ENCODE measurements at places on chromosomes 1 and 21.
A peak's percentile ranks its signal among the peaks of the same experiment; 100 is the strongest.

DNA sequence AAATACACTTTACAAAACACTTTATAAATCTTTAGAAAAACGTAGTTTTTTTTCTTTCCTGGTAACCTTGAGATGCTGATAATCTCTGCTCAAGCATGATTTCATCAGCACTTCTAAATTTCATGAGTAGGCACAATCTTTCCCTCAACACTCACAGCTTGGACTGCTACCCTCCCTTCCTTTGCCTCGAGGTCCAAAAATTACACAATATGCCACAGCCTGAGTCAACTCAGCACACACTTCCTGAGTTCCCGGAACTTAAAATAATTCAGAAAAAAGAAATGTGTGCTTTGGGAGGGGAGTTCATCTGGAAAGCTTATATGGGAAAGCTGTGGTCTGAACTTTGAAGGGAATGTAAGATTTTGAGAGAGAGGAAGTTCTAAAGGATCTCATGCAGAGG lies 5.9 kb downstream of the CLCA2 start:
- DNase-seq, result no peak

- DNase-seq, result peak; percentile 93
Measured at GRCh38 chr1:41618066-41618825, 133.8 kb upstream of the EDN2 start.

GRCh38 chr1:32893198-32894018 lies 7.1 kb downstream of the HPCA start:
- peak; percentile 72 for DNase-seq

DNA sequence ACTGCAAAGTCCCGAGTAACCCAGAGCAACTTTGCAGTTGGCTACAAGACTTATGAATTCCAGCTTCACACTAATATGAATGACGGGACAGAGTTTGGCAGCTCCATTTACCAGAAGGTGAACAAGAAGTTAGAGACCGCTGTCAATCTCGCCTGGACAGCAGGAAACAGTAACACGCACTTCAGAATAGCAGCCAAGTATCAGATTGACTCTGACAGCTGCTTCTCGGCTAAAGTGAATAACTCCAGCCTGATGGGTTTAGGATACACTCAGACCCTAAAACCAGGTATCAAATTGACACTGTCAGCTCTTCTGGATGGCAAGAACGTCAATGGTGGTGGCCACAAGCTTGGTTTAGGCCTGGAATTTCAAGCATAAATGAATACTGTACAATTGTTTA lies 66.8 kb downstream of the ACBD6 start:
- DNase-seq, result no peak

- DNase-seq, result no peak
Measured at GRCh38 chr1:4973341-4973740, 318.9 kb downstream of the AJAP1 start.

- no peak for DNase-seq
Measured at GRCh38 chr1:151967091-151967490, 26.6 kb downstream of the S100A10 start.

- DNase-seq, result no peak
Measured at GRCh38 chr1:24207709-24208108, 20.6 kb upstream of the IFNLR1 start.

DNA sequence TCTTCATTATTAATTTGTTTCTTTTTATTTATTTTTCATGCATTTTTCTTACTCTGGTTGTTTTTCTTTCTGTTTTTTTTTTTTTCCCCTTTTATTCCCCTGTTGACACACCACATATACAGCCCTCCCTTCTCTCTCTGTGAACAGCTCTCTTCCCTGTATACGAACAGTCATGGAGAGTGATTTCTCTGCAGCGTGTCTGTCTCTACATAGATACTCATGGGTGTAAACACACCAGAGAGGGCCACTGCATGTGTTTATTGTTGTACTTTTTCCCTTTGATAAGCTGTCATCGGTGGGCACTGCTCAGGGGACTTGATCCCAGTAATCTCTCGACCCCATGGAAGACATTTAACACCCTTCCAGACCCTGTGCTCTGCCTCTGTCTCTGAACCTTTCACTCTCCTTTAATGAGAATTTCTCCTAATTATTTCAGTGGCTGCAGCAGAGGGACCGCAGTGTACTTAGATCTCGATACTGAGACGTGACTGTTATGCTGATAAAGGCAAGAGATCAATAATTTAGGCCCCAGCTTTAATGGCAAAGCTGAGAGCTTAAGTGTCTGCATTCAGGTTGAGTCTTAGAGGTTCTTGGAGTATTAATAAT lies 113.1 kb downstream of the PBX1 start:
- DNase-seq, result no peak

DNA sequence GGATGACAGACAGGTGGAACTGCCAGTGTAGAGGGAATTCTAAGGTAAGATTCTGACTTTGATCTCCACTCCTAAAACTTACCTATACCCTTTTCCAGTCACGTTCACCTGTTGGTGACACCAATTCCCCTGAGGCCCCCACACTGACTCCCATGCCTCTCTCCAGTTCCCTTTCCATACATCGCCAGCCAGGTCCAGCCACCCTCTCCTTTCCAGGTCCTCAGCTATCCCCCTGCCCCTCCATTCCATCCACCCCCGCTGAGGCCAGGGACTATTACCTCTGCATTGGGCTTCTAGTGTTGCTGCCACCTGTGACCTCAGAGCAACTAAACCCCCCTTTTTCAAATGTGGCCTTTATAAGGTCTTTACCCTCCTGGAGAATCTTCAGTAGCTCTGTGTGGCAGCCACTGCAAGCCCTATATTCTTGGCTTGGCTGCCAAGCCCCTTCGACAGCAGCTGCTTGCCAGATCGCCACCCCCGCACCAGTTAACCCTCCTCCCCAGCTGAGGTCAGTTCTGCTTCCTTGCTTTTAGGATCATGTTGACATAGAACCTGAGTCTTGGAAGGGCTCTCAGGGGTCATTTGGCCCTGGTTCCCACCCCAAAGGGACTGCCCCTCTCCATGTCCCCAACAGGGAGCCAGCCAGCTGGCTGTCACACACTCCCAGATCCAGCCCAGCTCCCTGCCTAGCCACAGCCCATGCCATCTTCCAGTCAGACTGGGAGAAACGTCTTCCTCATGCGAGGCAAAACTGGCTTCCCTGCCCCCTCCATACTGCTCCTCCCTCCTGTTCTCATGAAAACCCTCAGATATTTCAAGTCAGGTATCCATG lies 14.7 kb downstream of the CSF1 start:
- DNase-seq, result no peak

DNA sequence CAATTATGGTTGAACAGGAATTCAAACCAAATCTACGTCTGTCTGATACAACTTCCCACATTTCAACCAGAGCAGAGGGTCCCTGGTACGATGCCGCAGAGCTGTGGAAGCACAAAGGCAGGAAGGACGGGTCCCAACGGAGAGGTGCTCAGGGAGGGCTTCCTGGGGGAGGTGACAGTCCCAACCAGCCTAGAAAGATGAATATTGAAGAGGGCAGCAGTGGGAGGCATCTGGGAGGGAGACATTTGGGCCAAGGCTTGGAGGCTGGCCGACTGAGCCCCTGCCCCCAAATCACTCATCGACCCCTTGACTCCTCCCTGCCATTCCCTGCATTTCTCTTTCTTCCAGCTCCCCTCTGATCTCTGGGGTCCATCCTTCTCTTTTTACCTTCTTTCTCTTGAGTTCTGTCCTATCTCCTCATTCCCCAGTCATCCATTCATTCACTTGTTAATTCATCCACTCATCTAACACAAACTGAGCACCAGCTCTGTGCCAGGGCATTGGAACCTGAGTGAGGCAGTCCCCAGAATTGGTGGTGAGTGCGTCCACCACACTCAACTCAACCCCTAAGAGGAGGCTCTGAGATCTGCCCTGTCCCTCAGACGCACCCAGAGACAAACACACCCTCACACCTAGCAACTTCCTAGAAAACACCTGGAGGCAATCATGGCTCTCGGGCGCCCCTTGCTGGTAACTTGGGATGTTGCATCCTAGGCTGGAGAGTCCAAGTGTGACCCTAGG lies 13.2 kb upstream of the CELA3B start:
- peak; percentile 86 for DNase-seq

DNA sequence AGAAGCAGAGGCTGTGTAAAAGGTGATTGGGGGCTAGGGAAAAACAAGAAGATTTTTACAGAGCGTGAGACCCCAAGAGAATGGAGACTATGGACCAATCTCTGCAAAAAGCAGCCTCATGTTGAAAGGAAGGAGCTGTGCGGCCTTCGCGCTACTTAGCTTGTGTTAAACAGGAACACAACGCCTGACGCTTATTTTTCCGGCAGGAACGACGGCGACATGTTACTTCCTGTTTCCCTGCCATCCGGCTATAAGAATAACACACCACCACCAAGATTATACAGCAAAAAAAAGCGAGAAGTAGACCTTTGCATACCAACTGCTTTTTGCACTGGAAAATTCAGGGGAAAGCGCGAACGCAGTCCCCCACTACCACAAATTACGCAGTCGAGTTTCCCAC lies 272.7 kb downstream of the FAM72C start:
- DNase-seq, result no peak

- peak; percentile 51 for DNase-seq
Measured at GRCh38 chr1:4657960-4658541, 3.6 kb downstream of the AJAP1 start.

GRCh38 chr1:73914951-73915350 lies 283.0 kb downstream of the LRRIQ3 start:
- DNase-seq, result no peak

DNA sequence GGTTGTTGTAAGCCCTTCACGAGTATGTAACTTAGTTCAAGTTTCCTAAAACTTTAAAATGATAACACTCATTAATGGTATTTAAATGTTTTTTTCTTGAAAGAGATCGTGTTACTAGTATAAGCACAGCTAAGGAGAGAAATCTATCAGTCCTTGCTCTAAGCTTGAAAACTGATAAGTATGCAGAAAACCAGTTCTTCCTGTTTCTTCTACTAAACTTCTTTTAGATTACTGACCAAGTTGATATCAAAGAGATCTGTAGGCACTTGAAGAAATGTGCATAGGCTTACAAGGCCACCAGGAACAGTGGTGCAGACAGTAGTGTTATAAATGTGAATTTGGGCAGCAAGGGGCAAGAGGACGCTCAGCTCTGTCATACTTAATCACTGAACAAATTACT lies 3.9 kb downstream of the EFCAB14 start:
- no peak for DNase-seq

DNA sequence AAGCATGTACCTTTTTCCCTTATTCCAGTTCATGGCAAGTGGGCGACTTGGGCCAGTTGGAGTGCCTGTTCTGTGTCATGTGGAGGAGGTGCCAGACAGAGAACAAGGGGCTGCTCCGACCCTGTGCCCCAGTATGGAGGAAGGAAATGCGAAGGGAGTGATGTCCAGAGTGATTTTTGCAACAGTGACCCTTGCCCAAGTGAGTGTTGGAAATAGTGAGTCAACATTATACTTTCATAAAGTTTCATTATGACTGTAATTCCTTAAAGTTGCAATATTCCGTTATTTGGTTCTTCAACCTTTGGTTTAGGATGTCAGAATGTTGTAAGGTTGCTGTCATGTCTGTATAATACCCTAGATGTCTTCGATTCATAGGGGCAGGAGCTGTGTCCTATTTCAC lies 230.5 kb downstream of the TPR start:
- DNase-seq, result no peak

- DNase-seq, result no peak
Measured at GRCh38 chr1:94793296-94793656, 26.9 kb upstream of the SLC44A3 start.

DNA sequence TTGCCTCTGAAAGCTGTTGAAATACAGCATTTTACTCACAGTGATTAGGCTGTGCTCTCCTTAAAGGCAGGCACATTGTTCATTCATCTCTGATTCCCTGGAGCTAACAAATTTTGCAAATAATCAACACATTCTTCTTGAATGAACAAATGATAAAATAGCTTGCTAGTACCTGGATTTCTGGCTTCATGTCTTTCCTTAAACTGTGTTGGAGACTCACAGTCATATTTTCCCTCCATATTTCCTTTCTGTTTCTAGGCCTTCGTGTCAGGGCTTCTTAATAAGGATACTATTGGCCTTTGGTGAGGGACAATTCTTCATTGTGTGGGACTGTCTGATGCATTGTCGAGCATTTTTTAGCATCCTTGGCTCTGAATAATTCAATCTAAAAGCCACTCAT lies 9.7 kb downstream of the HSD11B1 start:
- no peak for DNase-seq

- DNase-seq, result no peak
Measured at GRCh38 chr1:56526571-56527174, 52.7 kb downstream of the PLPP3 start.

- DNase-seq, result no peak
Measured at GRCh38 chr1:240515505-240515904, 96.5 kb downstream of the GREM2 start.

- DNase-seq, result no peak
Measured at GRCh38 chr21:38242061-38242460, 14.7 kb upstream of the KCNJ15 start.

- DNase-seq, result no peak
Measured at GRCh38 chr1:39787468-39787867, 1.2 kb downstream of the BMP8B start.

DNA sequence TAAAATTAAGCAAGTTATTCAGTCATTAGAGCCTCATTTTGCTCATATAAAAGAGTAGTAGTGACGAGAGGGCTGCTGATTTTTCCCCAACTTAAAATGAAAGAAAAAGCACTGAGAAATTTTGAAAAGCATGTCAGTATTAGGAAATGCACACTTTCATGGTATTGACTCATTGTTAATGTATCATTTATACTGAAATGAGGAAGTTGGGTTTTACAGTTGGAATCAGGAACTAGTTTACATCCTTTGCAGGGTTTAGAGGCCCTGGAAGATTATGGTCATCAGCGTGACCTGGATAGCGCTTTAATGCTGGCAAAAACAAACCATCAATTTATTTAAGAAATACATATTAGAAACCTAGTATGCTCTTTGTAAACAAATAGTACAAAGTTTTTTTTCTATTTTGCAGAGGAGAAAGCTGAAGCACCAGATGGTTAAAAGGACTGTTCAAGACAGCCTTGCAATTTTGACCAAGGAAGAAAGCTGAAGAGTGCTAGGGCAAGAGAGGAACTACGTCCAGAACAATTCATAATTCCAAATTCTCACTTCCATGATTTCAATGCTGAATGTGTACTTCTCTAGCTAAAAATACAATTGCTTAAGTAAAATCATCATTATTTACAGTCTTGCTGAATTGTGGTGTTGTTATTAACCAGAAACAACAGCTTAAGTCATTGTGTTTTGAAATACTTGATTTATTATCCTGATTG lies 94.8 kb upstream of the SGIP1 start:
- DNase-seq, result no peak

GRCh38 chr1:64882574-64883255 lies 83.6 kb downstream of the JAK1 start:
- DNase-seq, result no peak
